ENCODE measurements at places on chromosomes 2 and 18.

- DNase-seq = no peak
Observed at GRCh38 chr18:3383381-3383915, 66.5 kb upstream of the TGIF1 start.

GRCh38 chr2:1662606-1663180 lies 81.6 kb downstream of the PXDN start:
- no peak for DNase-seq

DNA sequence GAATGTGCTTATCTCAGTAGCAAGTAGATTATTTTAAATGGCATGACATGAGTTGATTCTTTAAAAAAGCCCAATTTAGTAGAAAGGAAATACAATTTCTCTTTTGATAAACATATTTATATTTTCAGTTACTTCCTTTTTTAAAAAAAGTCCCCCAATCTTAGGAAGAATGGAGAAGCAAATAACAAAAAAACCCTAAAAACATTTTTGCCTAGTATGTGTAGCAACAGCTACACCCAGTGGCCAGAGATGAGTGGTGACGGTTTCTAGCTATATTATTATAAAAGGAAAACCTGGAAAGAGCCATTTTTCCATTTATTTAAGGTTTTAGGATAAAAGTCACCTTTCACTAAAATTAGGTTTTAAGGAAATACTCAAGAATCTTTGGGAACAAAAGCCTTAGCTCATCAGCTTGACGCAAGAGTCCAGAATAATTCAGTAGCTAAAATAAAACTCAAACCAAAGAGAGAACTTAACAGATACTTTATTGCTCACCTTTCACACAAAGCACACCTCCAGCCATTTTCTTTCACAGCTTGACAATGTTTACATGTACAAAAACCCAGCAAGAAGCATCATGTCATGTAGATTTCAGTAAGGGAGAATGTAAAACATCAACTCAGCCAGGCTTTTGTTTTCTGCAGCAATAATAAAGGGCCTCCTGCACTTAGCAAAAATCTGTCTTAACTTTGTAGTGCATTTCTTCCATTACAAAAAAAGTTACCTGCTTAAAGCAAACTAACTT lies 15.7 kb downstream of the FAM98A start:
- no peak for DNase-seq

GRCh38 chr18:36408606-36409005 lies 111.1 kb downstream of the FHOD3 start:
- DNase-seq = no peak

GRCh38 chr2:191601060-191601459 lies 76.9 kb upstream of the NABP1 start:
- no peak for DNase-seq

GRCh38 chr2:134634054-134634753 lies 84.6 kb downstream of the TMEM163 start:
- no peak for DNase-seq
